Activated CD8-positive, alpha-beta T cell treated with anti-CD3 and anti-CD28 coated beads for 36 hours (primary cell): ENCODE measurements at places on chromosomes 2 and 18. TPM values are rescaled to one million over a fixed set of nuclear protein-coding genes. Genes with fewer than 3 reads are reported as not detected.

Gene DPP4
- 26.4 TPM for total RNA-seq

Gene FEV
- total RNA-seq: not detected

Gene CHRNA1
- not detected for total RNA-seq

Gene KCNF1
- total RNA-seq: not detected

Gene RAB31
- total RNA-seq: 0.45 TPM

Gene HOXD10
- not detected for total RNA-seq

GRCh38 chr18:23159344-23159743 lies 24.1 kb downstream of the CABLES1 start:
- H3K27ac ChIP-seq: no peak overlapping the region
- H3K4me3 ChIP-seq: no peak overlapping the region
- no peaks in the 10 kb centered on the region for H3K27me3 ChIP-seq
- no peak for DNase-seq
- H3K36me3 ChIP-seq: no peaks in the 10 kb centered on the region

DNA sequence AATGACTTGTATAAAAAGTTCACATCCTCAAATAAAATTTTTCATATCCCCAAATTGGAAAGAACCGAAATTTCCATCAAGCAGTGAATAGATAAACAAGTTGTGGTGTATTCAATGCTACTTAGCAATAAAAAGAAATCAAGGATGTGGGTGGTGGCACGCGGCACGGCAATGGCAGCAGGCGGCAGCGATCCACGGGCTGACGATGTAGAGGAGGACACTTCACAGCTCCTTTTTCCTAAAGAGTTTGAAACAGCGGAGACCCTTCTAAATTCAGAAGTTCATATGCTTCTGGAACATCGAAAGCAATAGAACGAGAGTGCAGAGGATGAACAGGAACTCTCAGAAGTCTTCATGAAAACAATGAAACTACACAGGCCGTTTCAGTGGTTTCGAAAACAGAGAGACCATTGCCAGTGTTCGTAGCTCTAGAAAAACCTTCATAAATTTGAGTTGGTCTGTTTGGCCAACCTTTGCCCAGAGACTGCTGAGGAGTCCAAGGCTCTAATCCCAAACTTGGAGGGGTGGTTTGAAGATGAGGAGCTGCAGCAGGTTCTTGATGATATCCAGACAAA lies 9.8 kb upstream of the IL36A start:
- peaks cover 34% of the 10 kb centered on the region for H3K4me1 ChIP-seq
- H3K4me3 ChIP-seq: peak overlapping the region; percentile 65
- H3K27me3 ChIP-seq: no peaks in the 10 kb centered on the region
- no peaks in the 10 kb centered on the region for H3K36me3 ChIP-seq
- DNase-seq: peak; percentile 58

GRCh38 chr2:12009323-12009905 lies 263.0 kb downstream of the LPIN1 start:
- no peak for DNase-seq
- H3K36me3 ChIP-seq: no peaks in the 10 kb centered on the region
- no peak overlapping the region for H3K27ac ChIP-seq
- peaks cover 46% of the 10 kb centered on the region for H3K27me3 ChIP-seq
- H3K4me1 ChIP-seq: peaks cover 25% of the 10 kb centered on the region

DNA sequence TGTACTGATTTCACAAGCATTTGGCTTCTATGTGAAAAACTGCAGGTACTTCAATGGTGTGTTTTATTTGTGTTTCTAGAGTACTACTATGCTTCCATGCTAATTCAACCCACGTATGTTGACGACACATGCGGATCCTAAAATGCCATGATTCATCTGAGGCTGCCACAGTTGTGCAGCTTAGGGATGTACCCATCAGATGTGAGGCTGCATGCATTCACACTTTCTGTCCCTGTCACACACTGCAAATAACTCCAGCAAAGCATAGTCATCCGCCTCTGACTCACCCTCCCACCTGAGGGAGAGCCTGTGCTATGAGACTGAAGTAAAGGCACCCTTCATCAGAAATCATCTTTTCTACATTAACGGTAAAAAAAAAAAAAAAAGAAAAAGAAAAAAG lies 22.1 kb upstream of the SERTAD2 start:
- H3K36me3 ChIP-seq: peaks cover 2% of the 10 kb centered on the region
- H3K4me1 ChIP-seq: peaks cover 63% of the 10 kb centered on the region
- DNase-seq: peak; percentile 92
- no peak overlapping the region for H3K4me3 ChIP-seq

- no peak overlapping the region for H3K4me3 ChIP-seq
- no peaks in the 10 kb centered on the region for H3K36me3 ChIP-seq
- H3K4me1 ChIP-seq: peaks cover 8% of the 10 kb centered on the region
Measured at GRCh38 chr2:85799215-85799956, 45.6 kb downstream of the ATOH8 start.

- DNase-seq: no peak
- H3K4me3 ChIP-seq: no peak overlapping the region
- no peak overlapping the region for H3K27ac ChIP-seq
- H3K36me3 ChIP-seq: no peaks in the 10 kb centered on the region
Measured at GRCh38 chr18:39942702-39943101, 2012.3 kb upstream of the PIK3C3 start.

DNA sequence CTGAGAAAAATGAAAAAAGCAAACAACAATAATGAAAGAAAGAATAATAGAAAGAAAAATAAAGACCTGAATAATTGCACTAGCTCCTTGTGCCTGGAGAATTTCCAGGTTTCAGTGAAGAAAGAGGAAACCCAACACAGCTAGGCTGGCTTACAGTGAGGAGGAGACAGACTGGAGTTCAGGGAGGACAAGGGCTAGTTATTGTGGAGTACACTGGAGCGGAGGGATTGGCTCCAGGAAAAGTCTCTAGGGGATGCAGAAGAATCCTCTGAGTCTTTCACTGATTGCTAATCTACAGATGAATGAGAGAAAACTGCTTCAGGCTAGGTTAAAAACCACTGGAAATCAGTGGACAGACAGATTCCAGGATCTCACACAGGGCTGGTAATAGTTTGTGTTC lies 163.6 kb upstream of the RBMS1 start:
- H3K27me3 ChIP-seq: peaks cover 6% of the 10 kb centered on the region
- DNase-seq: no peak
- no peak overlapping the region for H3K27ac ChIP-seq
- H3K4me3 ChIP-seq: no peak overlapping the region

DNA sequence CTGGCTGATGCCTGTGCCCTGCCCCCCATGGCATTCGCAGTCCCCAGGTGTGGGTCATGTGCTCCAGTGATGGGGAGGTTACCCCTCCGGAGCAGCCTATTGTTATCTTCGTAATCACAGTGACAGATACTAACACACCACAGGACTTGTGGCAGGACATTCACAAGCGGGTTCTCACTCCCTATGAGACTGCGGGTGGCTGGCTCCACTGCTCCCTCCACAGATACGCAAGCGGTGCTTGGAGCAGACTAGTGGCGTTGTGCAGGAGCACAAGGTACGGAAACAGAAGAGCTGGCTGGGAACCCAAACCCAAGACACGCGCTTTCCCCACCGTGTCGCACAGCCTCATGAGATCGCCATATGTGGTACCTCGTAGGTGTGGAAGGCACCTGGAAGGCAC lies 52.2 kb downstream of the ACKR3 start:
- H3K27me3 ChIP-seq: no peaks in the 10 kb centered on the region
- H3K4me1 ChIP-seq: peaks cover 12% of the 10 kb centered on the region

DNA sequence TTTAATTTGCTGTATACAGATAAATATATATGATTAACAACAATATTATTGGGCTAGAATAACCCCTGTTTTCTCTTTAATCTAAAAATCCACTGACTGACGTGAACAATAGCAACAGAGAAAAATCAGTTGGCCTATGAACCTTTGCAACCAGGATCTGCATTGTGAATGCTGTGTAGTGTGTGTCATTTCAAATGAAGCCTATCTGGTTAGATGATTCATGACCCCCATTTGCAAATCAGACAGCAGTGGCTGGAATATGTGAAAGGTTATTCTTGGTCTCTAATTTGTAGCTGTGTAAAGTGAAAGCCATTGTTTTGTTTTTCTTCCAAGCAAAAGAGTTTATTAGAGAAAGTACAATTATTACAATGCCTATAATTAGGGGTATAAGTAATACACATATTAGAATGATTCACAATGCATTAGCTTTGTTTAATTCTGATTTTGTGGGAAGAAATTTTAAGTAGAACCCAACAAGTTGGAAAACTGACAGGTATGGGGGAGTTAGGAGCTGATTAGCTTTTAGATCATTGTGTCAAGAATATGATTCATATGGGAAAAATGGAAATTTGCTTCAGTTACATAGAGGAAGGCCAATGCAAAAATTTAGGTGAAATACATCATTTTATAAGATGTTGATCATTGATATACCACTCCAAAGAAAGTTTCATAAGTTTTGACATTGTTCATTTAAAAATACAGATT lies 1362.2 kb upstream of the TMEFF2 start:
- no peaks in the 10 kb centered on the region for H3K4me1 ChIP-seq
- no peak overlapping the region for H3K4me3 ChIP-seq
- DNase-seq: no peak
- H3K36me3 ChIP-seq: no peaks in the 10 kb centered on the region

DNA sequence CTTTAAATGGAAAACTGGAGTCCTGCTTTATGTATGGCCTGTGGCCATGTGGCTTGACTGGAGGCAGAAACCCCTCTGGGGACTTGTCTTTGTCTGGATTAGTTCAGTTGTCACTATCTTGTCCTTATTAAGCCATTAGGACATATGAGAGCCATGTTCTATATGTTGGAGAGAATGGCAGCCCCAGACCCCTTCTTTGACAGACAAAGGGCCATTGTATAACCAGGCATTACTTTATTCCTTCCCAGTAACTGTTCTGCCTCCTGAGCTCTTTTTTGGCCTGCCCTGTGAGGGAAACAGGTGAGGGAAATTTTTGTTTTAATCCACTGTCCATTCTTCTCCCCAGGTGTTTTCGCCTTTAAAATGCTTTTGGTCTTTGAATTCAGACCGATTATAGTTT lies 43.3 kb downstream of the FSHR start:
- no peaks in the 10 kb centered on the region for H3K36me3 ChIP-seq
- no peak for DNase-seq
- H3K4me1 ChIP-seq: no peaks in the 10 kb centered on the region
- no peaks in the 10 kb centered on the region for H3K27me3 ChIP-seq

GRCh38 chr2:64854773-64855237 lies 134.4 kb upstream of the SLC1A4 start:
- H3K27me3 ChIP-seq: peaks cover 5% of the 10 kb centered on the region
- H3K36me3 ChIP-seq: no peaks in the 10 kb centered on the region
- no peak overlapping the region for H3K4me3 ChIP-seq
- H3K27ac ChIP-seq: peak overlapping the region; percentile 14
- DNase-seq: no peak
- H3K4me1 ChIP-seq: peaks cover 7% of the 10 kb centered on the region

- H3K27me3 ChIP-seq: no peaks in the 10 kb centered on the region
- no peaks in the 10 kb centered on the region for H3K4me1 ChIP-seq
- no peak overlapping the region for H3K4me3 ChIP-seq
- H3K36me3 ChIP-seq: peaks cover 2% of the 10 kb centered on the region
Measured at GRCh38 chr2:72210470-72210869, 62.8 kb upstream of the CYP26B1 start.

- H3K27ac ChIP-seq: no peak overlapping the region
- no peaks in the 10 kb centered on the region for H3K36me3 ChIP-seq
- no peak overlapping the region for H3K4me3 ChIP-seq
- H3K27me3 ChIP-seq: no peaks in the 10 kb centered on the region
- H3K4me1 ChIP-seq: no peaks in the 10 kb centered on the region
Measured at GRCh38 chr2:64467096-64467843, 13.3 kb downstream of the LGALSL start.

DNA sequence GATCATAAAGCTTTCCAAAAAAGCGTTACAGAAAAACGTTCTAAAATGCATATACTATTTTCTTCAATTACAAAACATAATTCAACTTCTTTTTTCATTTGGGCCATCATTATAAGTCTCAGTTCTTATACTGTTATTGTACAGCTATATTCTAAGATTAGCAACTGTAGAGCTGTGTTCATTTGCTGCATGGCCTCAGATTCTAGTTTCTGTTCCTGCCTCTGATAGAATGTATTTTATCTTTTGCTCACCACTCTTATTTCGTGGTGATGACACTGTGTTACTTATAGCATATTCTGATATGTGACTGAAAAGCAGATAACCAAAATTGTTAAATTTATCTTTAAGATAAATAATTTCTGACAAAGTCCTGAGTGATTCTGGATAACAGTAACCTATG lies 67.2 kb downstream of the PTRHD1 start:
- no peaks in the 10 kb centered on the region for H3K27me3 ChIP-seq
- H3K4me1 ChIP-seq: peaks cover 8% of the 10 kb centered on the region
- DNase-seq: no peak
- H3K27ac ChIP-seq: no peak overlapping the region
- H3K4me3 ChIP-seq: no peak overlapping the region

DNA sequence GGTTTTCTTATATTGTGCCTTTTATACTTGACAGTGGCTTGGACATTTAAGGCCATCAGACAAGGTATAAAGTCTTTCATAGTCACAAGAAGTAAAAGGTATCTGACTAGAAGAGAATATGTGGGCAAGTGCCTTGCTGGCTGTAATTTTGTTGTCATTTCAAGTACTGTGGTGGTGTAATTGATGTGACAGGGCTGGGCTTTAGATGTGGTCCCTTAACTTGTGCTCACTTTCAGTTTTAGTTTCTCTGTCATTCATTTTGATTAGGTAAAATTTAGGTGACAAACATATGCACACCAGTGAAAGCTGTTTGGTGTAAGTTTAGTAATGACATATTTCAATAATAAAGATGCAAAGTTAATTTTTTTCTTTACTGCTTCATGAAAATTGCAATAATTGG lies 31.2 kb upstream of the TBR1 start:
- H3K4me3 ChIP-seq: no peak overlapping the region
- peaks cover 12% of the 10 kb centered on the region for H3K4me1 ChIP-seq
- DNase-seq: peak; percentile 22
- H3K27ac ChIP-seq: no peak overlapping the region

DNA sequence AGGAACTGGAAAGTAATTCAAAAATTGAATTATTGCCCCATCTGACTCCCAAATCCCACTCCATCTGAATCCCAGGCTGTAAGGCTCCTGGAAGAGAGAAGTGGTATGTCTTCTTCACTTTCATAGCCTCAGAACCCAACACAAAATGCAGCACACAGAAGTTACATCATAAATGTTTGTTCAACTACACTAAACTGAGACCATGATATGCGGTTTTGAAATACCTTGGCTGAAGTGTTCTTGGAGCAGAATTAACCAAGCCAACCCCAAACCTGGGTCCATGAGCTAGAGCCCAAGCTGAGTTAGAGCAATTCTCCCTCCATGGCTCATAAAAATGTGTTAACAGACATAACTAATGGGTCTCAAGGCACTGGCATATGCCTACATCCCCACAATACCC lies 23.3 kb downstream of the NEB start:
- no peak overlapping the region for H3K27ac ChIP-seq
- no peaks in the 10 kb centered on the region for H3K4me1 ChIP-seq
- no peak overlapping the region for H3K4me3 ChIP-seq
- H3K36me3 ChIP-seq: no peaks in the 10 kb centered on the region
- no peaks in the 10 kb centered on the region for H3K27me3 ChIP-seq
